T-helper 17 cell (primary cell): ENCODE measurements at places on chromosomes 1 and 21.

DNA sequence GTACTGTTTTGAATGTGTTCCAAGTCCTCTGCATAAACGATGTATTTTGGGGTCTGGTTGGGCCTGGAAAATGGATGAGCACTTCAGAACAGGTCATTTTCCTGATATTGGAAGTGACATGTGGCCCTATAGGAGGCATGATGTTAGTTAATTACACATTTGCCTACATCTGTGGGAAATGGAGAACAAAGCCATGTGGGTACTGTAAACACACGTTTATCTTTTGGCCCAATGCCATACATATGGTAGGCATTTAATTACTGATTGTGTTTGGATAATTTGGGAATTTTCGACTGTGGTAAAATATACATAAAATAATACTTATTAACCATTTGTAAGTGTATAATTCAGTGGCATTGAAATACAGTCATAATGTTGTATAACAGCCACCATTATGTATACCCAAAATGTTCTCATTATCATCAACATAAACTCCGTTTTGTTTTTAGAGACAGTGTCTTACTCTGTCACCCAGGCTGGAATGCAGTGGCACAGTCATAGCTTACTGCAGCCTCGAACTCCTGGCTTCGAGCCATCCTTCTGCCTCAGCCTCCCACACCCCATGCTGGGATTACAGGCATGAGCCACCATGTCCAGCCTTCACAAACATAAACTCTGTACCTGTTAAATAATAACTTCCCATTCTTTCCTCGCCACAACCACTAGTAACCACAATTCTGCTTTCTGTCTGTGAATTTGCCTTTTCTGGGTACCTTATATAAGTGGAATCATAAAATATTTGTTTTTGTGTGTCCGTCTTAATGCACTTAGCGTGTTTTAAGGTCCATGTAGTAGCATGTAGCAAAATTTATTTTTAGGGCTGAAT, 11.9 kb upstream of the RNPEP start:
- no peak for DNase-seq

DNA sequence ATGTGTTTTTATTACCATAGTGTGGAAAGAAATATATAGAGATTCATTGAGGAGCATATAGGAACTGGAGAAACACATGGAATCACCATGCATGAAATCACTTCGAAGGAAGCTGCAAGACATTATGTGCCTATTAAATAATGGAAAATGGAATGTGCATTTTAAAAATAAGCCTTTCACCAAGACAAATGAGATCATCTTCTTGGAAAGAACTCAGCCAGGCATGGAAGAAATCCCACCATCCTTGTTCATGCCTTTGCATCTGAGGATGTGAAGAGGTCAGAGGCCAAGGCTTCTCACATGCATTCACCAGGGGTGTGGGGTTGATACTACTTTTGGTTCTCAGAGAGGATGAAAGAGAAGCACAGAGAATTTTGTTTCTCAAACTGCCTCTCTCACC, 50.0 kb downstream of the C1orf198 start:
- DNase-seq, result no peak

DNA sequence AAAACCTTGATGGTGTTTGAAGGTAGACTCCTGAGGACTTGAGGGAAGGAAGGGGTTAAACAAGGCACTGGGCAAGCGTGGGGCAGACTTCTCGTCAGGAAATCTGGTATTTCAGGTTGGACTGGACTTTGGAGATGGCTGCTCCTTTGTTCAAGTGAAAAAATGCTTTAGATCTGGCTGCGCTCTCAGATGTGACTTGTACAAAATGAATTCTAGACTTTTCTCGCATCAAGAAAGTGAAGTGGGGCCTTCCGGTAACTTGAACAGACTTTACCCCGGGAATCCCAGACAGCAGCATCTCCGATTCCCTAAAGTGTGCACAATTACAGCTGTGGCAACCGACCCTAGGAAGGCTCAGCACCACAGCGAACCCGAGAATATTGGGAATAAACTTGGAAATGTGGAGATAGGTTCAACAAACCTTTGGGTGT, 44.3 kb upstream of the ERRFI1 start:
- no peak for DNase-seq

DNA sequence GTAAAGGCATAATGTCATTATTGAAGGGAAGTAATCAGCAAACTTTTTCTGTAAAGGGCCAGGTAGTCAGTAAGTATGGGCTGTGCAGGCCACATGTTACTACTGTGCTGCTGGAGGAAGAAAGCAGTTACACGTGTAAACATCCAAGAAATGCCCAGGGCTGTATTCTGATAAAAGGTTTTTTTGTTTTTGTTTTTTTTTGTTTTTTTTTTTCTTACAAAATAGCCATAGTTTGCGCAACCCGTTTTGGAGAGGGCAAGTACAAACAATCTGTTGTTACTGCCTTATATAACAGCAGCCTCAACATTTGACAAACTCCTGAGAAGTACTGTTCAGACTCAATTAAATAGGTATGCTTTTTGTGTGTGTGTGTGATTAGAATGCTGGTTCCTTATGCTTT, 26.7 kb upstream of the MTMR11 start:
- no peak for DNase-seq

DNA sequence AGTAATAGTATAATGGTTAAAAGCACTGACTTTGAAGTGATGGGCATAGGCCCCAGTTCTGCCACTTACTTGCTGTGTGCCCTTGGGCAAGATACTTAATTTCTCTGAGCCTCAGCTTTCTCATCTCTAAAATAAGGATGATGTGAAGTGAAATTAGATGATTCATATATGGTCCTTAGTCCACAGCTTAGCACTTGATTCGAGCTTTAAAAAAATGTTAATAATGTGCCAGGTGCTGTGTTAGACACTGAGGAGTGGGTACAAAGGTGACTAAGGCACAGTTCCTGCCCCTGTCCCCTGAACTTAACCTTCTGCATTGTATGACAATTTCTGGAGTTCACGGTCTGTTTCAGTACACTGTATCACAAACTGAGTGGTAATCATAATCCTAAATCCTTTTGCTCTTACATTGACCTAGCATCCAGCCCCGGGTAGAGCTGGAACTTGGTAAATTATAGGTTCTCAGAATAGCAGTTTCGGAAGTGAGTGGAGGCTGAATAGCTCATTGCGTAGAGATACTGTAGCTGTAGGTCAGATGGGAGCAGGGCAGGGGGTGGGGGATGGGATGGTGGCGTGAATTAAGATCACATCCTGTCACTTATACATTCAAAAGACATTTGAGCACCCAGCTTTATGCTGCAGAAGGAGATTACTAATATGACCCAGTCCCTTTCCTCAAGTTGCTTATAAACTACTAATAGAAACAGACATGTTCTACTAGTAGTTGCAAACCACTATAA, 1.5 kb downstream of the ZNF691 start:
- DNase-seq, result no peak

- no peak for DNase-seq
Measured at GRCh38 chr1:231799363-231799986, 172.9 kb downstream of the DISC1 start.
